ENCODE measurements at places on chromosomes 6 and 20.

DNA sequence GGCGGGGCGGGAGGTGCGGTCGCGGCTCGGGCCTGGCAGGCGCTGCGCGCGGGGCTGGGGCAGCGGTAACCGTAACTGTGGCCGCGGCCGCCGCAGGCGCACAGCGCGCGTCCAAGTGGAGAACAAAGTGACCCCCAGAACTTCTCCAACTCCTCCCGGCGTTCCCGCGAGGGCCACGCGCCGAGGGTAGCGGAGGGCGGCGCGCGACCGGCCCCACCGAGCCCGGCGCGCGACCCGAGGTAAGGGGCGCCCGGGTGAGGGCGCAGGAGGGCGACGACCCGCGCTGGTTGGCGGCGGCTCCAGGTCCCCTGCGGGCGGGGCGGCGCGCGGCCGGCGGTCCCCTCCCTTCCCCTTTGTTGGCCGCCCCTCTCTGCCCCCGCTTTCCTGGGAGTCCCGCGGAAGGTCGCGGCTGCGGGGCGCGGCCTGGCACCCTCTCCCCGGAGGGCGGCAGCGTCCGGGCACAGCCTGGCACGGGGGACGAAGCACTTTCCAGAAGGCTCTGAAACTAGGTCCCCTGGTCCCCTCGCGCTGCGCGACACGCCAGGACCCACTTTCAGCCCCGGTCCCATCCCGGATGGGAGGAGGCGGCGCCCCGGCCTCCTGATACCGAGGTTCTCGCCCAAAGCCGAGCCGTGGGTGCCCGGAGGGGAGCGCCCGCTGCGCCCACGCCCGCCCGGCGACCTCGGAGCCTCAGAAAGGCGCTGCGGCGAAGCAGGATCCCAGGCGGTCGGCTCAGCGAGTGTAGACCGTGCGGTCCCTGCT, at the start of gene TIAM2:
Gene TIAM2, plus strand, starts transcription at position 62 of the 762 bp plus-strand sequence. CDS start 133,909 bp downstream, outside the sequence.
- DNase-seq = no peak

- no peak for DNase-seq
Measured at GRCh38 chr6:169714178-169714577, 10.1 kb downstream of the PHF10 start.

DNA sequence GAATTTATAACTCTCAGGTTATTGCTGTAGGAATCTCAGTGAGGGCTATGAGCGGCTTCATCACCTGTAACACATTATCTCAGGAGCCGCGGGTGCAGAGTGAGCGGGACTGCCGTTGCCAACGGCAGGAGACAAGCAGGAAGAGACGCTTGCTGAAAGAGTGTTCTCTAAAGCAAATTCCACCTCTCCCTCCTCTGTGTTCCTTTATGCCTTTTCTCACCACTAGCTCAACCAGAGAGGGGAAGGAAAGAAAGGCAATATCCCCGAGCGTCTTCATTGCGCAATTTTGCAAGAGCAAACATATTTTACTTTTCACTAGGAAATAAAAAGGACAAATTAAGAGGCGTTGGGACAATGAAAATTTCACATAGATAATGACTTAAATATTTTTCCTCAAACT, 185.2 kb upstream of the EXOC2 start:
- no peak for DNase-seq

DNA sequence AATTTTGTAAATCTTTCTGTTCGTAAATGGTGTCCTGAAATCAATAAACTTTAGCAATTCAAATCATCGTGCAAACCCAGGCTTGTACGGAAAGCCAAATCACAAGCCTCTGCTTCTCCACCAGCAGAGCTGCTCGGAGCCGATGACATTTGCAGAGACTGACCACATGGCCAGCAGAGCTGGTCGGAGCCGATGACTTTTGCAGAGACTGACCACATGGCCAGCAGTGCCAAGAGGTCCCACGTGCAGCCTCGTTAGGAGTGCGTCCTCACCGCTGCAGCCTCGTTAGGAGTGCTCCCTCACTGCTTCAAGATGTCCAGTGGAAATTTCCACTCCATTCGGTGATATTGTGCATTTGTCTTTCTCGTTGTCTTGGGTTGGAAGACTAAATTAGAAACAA, 28.5 kb downstream of the SMOC2 start:
- no peak for DNase-seq

DNA sequence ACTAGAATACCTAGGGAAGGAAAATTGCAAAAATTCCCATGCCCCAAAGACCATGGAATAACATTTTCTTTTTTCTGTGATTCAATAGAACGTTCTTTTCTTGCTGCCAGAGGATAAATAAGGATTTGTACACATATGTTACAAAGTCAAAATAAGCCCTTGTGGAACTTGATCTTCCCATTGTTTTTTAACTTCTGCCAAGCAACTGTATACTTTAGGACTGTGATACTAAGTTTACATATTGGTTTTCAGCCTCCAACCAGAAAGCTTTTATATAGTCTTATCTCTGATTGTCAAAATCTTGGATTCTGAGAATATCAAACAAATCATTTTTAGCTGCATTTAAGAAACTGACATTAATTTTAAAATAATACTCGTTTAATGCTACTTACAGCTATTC, 84.6 kb downstream of the HMGCLL1 start:
- DNase-seq = no peak

DNA sequence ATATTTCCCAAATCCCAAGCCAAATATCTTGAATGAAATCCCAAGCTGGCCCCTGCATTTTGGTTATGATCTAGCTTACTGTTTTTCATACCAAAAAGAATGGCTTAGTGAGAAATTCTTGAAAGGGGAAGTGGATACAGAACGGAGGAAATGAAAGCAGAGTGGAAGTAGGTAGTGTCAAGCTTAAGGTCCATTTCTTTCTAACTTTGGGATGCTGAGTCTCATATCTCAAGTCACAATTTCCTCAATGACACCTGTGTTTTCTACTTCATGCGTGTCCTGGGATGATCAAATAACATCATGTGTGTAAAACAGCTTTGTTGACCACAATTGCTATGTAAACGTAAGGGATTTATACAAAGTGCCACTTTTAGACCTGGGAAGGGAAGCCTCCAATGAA, 238.8 kb upstream of the SLC35B3 start:
- DNase-seq = no peak

GRCh38 chr20:43262341-43262740, 72.6 kb upstream of the PTPRT start:
- no peak for DNase-seq

DNA sequence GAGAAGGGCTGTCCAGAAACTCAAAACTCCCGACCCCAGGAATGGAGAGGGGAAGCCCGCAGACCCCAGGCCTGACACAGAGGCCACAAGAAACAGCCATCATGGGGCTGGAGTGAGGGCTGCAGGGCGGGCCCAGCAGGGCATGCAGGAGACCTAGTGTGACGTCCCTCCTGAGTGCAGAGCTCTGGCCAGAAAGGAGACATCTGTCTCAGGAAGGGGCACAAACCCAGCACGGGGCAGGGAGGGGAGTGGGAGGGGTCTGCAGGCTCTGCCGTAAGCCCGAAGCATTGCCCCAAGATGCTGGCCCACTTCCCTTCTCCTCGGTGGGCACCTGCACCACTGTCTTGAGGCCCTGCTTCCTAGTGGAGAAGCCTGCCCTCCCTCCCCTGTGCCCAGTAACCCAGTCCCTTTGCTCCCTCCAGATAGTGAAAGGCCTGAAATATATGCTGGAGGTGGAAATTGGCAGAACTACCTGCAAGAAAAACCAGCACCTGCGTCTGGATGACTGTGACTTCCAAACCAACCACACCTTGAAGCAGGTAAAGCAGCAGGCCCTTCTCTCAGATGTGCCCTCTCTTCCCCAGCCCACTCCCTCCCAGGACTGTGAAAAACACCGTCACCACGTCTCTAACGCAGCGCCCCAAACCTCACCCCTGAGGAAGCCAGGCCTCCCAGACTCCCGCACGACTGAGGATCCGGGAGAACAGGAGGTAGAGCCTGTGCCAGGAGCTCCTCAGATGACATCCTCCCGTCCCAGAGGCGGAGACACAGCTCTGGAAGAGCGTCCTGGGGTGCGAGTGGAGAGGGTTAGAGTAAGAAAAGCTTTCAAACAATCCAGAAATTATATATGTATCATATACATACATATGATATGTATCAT, 9.7 kb downstream of the CST7 start:
- no peak for DNase-seq

DNA sequence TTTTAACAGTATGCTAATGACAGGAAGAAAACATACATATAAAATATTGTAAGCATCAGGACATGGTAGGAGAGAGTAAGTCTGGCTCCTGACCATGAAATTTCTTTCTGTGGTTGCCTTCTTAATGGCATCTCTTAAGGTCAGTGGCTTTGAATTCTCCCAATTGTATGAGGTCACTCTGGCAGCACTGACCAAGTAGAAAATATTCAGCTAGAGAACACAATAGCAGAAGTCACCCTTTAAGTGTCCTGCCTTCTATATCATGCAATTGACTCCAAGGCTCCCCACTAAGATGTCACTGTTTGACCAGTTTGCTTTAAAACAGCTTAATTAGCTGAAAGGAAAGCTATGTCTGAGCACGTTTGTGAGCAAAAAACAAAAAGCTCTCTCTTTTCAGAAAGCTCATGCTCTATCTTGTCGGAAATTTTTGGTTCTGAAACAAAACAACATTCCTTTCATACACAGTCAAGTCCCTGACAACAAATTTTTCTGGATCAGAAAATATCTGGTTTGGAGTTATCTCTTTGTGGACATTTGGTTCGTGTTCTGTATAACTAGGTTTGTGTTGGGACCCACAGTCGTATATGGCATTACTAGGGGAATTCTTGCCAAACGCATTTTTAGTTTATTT, 120.9 kb upstream of the IFNGR1 start:
- no peak for DNase-seq

- no peak for DNase-seq
Measured at GRCh38 chr6:134873500-134874388, 76.2 kb downstream of the ALDH8A1 start.

DNA sequence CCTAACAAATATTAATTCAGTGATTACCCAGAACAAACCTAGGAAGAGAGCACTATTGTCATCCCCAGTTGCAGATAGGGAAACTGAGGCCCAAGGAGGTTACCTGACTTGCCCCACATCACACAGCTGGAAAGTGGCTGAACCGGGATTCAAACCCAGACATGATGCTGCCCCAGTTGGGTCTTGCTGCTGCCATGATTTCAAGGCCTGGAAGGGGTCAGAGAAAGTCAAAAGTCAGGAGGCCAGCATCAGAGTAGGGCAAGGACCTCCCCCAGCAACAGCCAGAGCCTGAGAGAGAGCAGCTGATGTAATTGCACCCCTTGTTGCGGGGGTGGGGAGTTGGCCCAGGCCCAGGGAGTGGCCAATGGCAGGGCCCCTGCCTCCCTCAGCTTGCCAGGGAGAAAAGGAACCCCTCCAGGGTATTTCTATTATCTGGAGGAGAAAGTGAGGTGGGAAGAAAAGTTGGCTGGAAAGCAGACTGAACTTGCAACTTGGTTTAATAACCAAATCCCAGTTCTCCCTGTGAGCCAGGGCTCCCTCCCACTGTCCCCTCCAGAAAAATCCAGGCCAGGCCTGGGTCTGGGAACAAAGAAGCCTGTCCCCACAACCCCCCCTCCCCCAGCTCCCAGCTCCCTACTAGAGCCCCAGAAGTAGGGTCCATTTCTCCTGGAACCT, 83.6 kb downstream of the MRPL14 start:
- DNase-seq = no peak

DNA sequence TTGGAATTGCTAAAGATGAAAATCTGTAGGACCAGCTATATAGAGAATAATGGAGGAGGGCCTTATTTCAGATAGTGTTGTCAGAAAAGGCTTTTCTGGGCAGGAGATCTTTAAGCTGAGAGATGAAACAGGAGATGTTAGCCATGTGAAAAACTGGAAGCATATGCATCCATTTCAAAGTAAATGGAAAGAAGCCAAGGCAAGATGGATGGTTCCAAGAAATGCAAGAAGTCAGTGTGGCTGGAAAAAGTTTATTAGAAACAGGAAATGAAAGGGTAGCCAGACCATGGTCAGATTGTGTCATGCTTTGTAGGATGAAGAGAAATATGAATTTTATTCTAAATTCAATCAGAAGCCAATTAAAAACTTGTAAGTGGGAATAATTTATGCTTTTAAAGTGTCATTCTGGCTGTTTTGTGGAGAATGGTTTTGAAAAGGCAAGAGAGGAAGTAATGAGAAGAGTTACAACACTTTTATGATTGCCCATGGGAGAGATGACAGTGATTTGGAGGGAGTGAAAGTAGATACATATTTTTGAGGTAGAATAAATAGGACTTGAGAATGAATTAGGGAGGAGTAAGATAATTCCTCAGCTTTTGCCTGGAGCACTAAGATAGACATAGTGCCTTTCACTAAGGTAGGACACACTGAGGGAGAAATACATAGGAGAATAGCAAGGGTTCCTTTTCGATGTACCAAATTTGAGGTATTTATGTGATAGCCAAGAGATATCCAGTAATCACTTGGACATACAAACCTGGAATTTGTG, 620.1 kb downstream of the HTR1B start:
- DNase-seq = no peak

GRCh38 chr6:11618533-11618932, 81.0 kb downstream of the TMEM170B start:
- DNase-seq = no peak

DNA sequence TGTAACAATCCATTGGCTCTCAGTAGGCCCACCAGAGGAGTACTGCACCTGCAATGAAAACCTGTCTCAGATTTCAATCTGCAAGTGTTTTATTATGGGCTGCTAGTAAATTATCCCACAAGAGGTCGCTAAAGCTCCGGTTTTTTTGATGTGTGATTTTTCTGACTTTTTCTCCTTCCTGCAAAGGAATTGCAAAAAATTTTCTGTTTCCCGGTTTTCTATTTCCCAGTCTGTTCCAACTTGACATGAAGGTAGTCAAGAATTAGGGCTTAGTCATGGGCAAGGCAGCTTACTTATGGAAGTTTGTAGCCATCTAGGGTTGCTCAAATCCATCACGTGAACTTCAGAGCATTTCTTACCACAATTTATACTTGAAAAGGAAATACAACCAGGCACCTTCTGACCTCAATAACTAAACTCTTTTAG, 38.5 kb upstream of the AHI1 start:
- DNase-seq = peak; percentile 11

DNA sequence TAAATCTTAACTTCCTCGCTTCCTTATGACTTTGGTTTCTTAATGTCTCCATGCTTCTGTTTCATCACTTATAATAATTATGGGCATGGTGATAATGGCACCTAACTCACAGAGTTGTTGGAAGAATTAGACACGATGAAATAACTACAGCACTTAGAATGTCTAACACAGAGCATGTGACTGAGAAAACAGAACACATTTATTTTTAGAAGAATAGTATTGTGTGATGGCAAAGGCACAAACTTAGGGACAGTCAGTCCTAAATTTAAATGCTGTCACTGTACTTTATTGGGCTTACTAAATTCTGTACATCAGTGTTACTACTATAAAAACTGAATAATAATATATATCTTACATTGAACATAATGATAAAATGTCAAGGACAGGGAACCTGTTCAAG, 391.1 kb upstream of the JAG1 start:
- DNase-seq = no peak

GRCh38 chr20:38334016-38334415, 12.3 kb upstream of the LBP start:
- DNase-seq = no peak

GRCh38 chr6:38676236-38676973, 26.5 kb downstream of the GLO1 start:
- no peak for DNase-seq

- DNase-seq = no peak
Measured at GRCh38 chr6:15528870-15529269, 134.0 kb downstream of the DTNBP1 start.

Measured in hematopoietic multipotent progenitor cell treated with erythropoietin and hydrocortisone succinate and interleukin-3 and kit ligand, for 15 days (in vitro differentiated cells).